Gastrocnemius medialis (tissue), 4 donors: ENCODE measurements at places on chromosomes 1 and 21.

DNA sequence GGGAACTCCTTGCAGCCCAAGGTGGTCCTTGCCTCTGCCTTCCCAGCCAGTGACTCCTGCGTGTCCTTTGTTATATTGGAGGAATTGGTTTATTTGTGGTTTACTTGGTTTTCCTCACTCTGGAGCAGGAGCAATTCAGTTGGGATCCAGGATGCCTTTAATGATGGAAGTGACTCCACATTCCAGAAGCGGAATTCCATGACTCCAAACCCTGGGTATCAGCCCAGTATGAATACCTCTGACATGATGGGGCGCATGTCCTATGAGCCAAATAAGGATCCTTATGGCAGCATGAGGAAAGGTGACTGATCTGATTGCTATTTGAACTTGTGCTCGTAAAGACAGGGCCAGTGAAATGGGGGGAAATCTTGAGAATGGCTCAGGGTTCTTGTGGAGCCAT is 15.1 kb upstream of the PIGV start:
- DNase-seq, result no peak

- no peak for DNase-seq
Measured at GRCh38 chr1:89451011-89451410, 73.6 kb upstream of the LRRC8B start.

- no peak for DNase-seq
Measured at GRCh38 chr21:30337772-30338171, 278 bp upstream of the KRTAP27-1 start.

DNA sequence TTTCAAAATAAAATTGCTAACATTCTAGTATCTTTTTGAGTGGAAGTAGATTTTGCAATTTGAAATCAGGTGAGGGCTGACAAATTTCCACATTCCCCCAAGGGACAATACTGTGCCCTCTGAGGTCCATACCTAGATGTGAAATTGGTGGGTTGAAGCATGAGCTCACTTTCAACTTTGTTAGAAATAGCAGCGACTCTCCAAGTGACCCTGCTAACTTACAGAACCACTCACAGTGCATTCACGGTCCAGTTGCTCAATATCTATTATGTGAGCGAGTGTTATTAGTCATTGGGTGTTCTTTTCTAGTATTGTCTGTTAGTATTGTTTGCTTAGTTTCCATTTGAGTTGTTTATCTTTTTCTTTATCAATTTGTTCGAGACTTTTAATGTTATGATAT is 53.6 kb upstream of the ASB17 start:
- no peak for DNase-seq

DNA sequence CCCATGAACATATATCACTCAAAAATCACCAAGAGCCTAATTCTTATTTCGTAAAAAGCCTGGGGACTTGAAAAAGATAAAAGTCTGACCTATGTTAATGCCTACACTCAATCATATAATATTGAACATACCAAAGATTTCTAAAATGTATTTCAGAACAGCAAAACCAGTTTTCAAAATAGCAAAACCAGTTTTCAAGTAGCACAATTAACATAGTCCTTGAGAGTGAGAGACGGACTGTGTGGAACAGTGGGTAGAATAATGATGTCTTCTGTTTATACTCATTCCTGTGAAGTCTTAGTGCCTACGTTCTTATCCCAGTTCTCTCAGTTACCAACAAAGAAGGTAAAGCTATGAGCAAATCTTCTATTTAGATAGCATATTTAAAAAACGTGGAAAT is 22.3 kb upstream of the RGS2 start:
- DNase-seq, result no peak

GRCh38 chr1:47675047-47675675 is 237.3 kb downstream of the FOXD2 start:
- DNase-seq, result no peak

DNA sequence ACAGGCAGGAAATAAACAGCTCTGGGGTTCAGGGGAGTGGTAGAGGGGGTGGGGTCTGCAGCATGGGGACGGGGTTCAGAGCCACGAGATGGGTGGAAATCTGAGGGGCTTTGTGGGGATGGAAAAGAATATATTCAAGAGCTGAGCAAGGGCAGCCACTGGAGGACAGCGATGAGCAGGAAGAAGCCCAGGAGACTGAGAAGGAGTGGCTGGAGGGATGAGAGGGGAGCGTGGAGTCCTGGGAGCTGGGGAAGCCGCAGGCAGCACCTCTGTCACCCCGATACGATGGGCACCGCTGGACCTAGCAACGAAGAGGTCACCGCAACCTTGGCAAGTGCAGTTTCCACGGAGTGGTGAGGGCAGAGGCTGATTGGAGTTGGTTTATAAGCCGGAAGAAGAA is 10.0 kb upstream of the KCNAB2 start:
- DNase-seq, result no peak

GRCh38 chr1:223421025-223421424 is 27.8 kb downstream of the CCDC185 start:
- DNase-seq, result no peak

DNA sequence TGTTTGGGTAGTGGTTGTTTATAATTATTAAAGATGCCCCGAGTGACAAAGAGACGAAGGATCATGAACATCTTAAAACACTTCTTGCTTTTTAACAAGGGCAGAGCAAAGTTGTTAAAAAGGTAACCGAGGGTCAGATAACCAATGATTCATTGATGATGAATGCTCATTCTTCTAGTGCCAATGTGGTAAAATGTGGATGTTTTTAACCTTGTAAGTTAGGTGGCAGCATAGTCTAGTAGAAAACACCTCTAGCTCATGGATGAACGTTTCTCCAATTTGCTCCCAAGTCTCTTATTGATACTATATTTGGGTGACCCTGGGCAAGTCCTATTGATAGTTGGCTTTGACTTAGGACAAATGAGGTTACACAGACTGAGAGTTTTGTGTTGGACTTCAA is 167.9 kb downstream of the KIF26B start:
- no peak for DNase-seq

DNA sequence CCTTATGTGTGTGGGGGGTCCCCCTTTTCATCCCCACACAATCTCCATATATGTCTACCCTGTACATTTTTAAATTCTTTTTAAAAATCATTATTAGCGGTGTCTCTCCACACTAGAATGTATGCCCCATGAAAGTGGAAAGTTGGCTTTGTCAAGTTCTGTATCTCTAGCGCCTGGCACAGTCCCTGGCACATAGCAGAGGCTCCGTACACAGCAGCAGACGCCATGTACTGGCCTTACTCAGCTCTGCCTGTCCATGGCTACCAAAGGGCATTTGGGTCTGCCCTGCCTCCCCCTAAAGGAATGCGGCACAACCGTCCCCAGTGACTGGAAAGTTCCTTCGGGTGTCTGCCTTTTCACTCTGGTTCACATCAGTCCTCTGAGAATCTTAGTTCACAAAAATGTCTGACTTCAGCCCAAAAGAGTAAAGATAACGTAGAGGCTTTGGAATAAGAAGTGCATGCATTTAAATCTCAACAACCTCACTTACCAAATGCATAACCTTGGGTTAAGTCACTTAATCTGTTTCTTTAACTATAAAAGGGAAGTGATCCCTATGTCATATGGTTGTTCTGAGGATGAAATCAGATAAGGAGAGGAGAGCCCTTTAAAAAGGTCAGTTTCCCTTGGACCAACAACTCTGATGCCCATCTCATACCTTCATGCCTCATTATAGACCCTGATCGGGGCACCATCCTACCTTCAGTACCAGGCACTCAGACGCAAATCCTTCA is 61.1 kb downstream of the CD46 start:
- DNase-seq, result peak; percentile 30

DNA sequence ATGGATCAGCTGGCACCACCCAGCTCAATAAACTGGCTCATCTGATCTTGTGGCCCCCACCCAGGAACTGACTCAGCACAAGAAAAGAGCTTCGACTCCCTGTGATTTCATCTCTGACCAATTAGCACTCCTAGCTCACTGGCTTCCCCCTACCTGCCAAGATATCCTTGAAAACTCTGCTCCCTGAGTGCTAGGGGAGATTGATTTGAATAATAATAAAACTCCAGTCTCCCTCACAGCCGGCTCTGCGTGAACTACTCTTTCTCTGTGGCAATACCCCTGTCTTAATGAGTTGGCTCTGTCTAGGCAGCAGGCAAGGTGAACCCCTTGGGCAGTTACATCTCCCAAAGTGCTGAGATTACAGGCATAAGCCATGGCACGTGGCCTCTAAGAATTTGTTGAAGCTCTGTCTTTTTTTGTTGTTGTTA is 11.8 kb upstream of the RHBDL2 start:
- DNase-seq, result no peak

DNA sequence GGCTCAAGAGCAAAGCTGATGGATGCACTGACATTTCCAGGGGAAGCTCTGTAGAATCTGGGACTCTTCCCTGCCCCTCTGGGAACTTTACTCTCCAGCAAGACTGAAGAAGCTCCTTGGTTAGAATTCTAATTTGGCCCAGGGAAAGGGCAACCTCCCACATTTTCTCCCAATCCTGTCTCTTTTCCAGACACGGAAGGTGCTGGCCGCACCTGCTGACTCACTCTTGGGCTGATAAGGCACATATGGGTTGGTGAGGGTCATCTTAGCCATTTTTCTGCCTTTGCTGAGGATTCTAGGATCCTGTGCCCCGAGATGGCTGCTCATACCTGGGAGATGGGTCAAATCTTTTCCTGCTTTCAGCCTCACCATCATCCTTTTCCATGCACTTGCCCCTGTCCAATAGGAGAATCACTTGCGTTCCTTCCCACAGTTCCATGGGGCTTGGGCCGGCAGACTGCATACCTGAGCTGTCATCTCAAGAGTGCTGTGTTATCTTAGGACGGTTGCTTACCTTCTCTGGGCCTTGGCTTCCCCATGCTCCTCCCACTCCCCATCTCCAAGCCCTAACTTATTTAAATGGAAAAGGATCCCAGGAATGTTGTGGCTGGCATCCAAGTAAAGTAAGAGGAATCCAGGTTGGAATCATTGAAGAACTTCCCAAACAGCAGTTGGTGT is 1.3 kb downstream of the TINAGL1 start:
- no peak for DNase-seq

GRCh38 chr1:201085902-201086735 is 26.1 kb downstream of the CACNA1S start:
- DNase-seq, result no peak

DNA sequence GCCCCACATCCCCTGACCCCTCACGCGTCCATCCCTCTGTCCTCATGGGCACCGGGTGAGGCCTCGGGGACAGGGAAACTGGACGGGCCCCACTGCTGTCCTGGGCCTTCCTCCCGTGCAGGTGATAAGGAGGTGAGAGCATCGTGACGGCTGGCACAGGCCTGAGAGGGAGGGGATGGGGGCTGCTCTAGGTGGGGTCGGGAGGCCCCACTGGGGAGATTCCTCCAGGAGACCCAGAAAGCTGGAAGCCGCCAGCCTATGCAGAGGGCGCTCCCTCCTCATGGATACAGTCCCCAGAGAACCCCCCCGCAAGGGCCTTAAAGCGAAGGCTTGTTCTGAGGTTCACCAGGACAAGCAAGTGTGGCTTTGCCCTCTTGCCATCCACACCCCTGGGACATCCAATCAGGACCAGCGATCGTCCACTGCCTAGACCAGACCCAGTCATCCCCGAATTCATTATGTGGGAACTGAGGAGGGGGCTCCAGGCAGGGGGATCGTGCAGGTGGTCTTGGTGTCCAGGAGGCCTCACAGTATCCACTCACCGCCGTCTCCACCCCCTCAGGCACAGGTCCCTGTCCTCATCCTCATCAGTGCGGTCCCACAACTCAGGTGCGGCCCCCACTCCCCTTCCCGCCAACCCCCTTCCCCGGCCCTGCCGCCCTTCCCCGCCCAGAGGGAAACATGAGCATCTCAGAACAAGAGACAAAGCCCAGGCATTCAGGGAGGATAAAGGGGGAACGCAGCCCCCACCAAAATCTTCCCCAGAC is 45.3 kb upstream of the COL18A1 start:
- no peak for DNase-seq

GRCh38 chr1:210024996-210025395 is 87.0 kb downstream of the SYT14 start:
- no peak for DNase-seq

DNA sequence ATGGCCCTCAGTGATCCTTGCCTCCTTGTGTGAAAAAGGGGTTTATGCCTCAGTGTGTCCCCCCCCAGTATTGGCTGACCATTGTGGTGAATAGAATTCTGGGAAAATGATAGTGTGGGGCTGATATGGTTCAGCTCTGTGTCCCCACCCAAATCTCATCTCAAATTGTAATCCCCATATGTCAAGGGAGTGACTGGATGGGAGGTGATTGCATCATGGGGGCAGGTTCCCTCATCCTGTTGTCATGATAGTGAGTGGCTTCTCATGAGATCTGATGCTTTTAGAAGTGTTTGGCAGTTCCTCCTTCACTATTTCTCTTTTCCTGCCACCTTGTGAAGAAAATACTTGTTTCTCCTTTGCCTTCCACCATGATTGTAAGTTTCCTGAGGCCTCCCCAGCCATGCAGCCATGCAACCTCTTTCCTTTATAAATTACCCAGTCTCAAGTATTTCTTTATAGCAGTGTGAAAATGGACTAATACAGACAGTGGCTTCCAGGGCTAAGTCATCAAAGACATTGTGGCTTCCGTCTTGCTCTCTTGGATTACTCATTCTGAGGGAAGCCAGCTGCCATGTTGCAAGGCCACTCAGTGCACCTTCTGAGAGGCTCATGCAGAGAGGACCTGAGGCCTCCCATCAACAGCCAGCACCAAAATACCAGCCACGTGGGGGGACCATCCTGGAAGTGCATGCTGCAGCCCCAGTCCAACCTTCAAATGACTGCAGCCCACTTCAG is 40.6 kb upstream of the SOD1 start:
- no peak for DNase-seq

GRCh38 chr1:55690366-55690765 is 475.2 kb upstream of the USP24 start:
- DNase-seq, result no peak

GRCh38 chr1:27655151-27655937 is 16.6 kb downstream of the IFI6 start:
- no peak for DNase-seq

- DNase-seq, result no peak
Measured at GRCh38 chr1:93051961-93052360, 27.1 kb upstream of the MTF2 start.

GRCh38 chr1:100959502-100960060 is 63.7 kb downstream of the SLC30A7 start:
- DNase-seq, result no peak

GRCh38 chr1:85464497-85465098 is 361 bp downstream of the DDAH1 start:
- no peak for DNase-seq

DNA sequence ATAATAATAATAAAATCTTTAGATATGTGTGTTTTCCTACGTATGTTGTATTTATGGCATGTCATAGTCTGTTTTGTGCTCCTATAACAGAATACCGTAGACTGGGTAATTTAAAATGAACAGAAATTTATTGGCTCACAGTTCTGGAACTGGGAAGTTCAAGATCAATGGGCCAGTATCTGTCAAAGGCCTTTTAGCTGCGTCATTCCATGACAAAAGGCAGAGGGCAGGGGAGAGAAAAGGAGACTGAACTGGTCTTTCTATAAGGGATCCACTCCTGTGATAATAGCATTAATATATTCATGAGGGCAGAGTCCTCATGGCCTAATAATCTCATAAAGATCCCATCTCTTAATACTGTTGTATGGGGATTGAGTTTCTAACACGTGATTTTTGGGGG is 7.1 kb upstream of the SFT2D2 start:
- no peak for DNase-seq
